ENCODE measurements at places on chromosomes 11 and 22.

DNA sequence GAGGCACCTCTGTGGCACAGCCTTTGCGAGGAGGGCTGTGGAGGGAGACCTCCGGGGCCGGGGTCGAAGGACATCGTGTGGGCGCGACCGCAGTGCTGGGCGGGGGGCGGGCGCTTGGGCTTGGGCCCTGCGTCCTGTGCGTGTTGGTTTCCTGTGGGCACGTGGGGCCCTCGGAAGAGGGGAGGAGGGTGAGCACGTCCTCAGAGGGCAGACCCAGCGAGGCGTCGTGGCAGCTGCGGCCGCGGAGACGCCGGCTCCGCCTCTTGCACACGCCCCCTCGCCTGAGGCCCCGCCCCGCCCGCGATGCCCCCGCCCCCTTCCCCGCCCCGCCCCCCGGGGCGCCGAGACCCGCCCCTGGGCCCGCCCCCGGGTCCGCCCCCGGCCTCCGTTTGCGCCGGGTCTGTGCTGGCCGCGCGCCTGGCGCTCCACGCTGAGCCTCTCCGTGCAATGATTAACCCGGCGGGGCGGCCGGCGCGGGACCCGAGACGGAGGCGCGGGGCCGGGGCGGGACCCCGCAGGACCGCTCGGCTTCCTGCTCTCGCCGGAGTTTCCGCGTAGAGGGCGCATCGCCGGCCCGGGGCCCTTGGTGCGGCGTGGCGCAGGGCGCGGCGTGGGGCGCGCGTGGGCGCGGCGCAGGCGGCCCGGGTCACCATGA is at the start of gene PRR5:
Gene PRR5 (plus strand): TSS at position 381 of the 655 bp plus-strand sequence. CDS start 271 bp downstream, at position 652.
- peak; percentile 74 for DNase-seq

GRCh38 chr22:38213990-38214301 is 12.2 kb downstream of the MAFF start:
- no peak for DNase-seq

- DNase-seq = no peak
Observed at GRCh38 chr11:32231909-32232493, 141.1 kb downstream of the RCN1 start.

DNA sequence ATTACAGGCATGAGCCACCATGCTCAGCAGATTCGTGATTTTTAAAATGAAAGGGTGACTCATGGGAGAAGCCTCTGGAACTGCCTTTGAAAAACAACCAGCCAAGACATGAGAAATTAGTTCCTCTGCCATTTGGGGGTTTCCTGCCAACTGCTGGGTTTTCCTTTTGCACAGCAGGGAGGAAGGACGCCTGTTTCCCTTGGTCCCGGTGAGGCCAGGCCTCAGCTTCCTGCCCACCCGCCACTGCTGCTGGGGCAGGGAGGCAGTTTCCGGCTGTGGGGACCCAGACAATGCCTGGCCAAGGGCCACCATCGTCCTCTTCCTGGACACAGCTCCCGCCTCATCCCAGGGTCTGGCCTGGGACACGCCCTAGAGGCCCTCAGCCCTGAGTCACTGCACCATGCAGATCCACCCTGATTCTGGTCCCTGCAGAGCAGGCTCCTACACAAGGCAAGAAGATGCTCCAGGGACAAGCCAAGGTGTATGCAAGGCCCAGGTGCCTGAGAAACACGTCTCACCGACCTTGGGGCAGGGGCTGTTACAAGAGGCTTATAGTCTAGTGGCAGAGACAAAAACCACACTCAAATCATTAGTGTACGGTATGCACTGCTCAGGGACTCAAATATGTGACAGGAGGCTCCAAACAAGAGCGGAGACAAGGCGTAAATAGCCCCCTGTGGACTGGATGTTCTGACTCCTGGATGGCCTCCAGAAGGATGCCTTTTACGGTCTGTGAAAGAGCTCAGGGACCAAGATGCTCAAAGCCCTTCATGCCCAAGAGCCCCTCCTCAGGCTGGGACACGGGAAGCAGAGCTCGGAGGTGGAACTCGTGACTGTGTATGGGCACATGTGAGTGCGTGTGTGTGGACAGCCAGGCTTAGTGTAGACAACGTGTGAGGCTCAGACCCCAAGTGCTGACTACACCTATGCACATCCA is 10.0 kb downstream of the PPM1F start:
- no peak for DNase-seq

GRCh38 chr22:49968313-49968830 is 7.8 kb downstream of the PIM3 start:
- DNase-seq = no peak

DNA sequence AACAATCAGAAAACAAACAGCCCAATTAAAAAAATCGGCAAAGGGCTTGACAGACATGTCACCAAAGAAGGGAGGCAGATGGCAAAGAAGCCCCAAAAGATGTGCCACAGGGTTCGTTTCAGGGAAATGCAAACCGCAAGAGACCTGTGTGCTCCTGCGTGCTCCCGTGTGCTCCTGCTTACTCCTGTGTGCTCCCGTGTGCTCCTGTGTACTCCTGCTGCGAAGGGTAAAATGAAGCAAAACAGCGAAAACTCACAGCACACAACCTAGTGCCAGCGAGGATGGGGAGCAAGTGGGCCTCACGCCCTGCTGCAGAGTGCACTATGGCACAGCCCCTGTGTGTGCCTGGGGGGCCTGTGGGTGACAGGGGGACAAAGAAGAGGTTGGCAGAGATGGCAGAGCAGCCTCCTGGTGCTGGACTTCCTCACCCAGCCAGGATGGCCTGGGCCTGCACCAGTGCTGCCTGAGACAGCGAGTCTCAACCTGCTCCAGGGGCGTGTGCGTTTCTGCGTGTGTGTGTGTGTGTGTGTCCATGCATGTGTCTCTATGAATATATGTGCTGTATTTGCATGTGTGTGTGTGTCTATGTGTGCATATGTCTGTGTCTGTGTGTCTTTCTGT is 14.0 kb downstream of the ASCL2 start:
- DNase-seq = no peak

DNA sequence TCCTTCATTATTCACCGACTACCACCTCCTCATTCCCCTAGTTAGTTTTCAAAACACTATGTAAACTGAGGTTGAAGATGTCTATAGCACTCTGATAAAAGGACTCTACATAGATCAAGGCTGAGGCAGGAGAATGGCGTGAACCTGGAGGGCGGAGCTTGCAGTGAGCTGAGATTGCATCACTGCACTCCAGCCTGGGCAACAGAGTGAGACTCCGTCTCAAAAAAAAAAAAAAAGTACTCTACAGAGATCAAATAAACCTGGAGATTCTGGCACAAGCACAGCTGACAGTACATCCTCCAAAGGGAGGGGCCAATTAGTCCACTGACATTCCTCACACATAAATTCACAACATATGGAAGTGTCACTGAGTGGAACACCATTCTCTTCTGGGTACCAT is 31.0 kb downstream of the TSG101 start:
- DNase-seq = no peak

DNA sequence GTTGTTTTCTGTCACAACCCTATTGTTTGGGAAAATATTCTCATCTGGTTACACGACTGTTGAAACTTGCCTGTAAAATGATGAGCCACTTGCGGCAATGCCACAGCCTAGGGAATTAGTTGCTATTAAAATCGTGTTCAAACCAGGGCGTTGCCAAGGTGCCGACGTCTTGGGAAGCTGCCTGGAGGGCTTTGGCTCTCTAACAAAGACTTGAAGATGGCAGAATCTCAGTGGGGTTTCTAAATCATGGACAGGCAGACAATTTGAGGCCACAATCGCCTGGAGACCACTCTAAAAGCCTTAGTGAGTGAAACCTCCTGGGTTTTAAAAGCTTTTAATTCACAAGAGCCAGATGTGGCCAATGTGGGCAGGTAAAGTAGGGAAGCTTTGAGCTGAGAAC is 117.2 kb upstream of the BMAL1 start:
- DNase-seq = no peak

DNA sequence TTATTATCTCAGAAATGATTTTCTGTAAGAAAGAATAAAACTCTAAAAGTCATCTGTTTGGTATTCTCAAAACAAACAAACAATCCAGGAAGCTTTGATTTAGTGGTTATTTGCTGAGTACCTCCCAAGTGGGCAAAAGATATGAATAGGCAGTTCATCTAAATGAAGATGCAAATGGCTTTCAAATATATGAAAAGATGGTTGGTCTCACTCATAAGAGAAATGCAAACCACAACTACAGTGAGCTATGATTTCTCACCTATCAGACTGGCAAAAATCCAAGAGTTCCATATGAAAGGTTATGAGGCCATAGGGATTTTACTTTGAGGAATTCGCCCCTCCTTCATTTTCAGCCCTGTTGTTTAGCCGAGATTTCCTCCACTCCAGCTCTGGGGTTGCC is 11.3 kb upstream of the P2RY2 start:
- DNase-seq = no peak

- DNase-seq = no peak
Observed at GRCh38 chr11:7965386-7965785, at the start of gene NLRP10. Gene NLRP10 (minus strand): TSS chr11:7965447. CDS start chr11:7963495, 1,952 bp downstream.

- DNase-seq = no peak
Observed at GRCh38 chr11:20464518-20464917, 77.0 kb downstream of the PRMT3 start.

DNA sequence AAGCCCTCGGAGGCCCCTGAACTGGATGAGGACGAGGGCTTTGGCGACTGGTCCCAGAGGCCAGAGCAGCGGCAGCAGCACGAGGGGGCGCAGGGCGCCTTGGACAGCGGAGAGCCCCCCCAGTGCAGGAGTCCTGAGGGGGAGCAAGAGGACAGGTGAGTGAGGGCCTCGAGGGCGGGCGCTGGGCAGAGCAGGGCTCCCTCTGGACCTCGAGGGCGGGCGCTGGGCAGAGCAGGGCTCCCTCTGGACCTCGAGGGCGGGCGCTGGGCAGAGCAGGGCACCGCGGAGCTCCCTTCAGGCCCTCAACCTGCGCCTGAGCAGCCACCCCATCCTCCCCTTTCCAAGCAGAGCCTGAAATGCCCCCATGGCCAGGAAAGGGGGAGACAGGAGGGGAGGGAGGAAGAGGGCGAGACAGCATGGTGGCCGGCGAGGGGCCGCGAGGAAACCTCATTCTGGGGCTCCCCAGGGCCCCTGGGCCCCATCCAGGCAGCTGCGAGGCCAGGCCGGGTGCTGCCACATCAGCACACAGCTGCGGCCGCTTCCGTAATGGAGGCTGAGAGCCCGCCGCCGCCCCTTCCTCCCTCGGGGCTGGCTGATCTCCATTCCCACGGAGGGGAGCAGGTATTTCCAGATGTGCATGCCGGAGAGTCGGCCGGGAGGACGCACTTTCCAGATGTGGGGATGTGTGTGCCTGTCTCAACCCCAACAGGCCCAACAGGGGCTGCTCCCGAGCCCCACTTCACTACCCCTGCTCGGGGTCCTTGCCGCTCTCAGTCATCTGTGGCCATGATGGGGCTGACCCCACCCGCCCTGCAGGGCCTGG is 10.0 kb downstream of the PRR33 start:
- no peak for DNase-seq

DNA sequence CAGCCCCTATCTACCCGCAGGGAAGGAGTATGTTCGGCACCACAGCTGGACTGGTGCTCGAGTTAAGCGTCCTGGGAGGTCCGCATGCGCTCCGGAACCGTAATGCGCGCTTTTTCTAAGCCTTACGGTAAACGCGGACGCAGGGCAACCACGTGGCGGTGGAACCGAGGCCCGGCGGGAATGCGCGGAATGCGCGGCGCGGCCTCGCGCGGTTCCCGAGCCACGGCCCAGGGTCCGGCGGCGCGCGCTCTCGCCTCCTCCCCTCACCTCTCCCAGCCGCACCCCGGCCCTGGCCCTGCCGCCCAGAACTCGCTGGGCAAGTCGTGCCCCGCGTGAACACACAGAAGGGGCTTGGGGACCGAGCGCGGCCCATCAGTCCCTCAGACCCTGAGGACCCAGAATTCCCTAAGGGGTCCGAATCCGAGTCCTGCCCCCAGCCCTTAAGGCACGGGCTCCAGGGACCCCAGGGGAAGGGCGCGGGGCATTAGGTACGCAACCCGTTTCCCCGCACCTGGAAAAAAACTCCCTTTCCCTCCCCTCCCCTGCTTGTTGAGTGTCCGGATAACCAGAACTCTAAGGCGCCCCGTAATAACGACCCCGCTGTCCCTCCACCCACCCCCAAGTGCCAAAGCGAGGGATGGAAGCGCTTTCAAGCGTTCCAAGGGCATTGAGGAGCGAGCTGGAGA is 4.3 kb upstream of the CCND1 start:
- DNase-seq = no peak

DNA sequence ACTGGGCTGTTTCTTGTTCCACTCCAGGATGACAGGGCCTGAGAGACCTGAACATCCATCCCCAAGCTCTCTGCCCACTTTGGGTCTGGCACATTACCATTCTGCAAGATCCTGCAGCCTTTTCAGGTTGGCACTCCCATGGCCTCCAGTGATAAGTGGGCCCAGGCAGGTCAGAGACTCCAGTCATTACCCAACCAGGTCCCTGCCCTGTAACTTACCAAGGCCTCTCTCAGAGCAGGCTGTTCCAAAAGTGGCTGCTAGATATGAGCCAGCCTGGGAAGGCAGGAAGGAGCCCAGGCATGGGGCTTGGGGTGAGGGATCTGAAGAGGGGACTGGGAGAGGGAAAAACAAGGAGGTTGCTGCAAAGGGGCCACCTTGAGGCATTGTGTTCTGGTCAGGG is 35.9 kb downstream of the KCNQ1OT1 start:
- DNase-seq = no peak

GRCh38 chr11:60118338-60118737 is 29.9 kb downstream of the MS4A2 start:
- DNase-seq = no peak

DNA sequence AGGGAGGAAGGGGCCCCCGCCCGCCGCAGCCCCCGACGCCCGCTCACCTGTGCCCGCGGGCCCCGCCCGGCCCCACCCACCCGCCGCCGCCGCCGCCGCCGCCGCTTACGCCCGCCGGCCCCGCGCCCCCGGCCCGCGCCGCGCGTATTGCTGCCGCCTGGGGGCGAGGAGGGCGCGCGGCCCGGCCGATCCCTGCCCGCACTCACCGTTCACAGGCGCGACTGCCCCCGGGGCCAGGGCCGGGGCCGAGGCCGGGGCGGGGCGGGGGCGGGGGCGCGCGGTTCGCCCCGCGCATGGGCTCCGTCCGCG is 212 bp downstream of the HRAS start:
- DNase-seq = no peak

GRCh38 chr11:18000760-18001159 is 12.1 kb downstream of the SERGEF start:
- DNase-seq = no peak

- DNase-seq = no peak
Observed at GRCh38 chr11:115780646-115781362, 276.6 kb upstream of the CADM1 start.

DNA sequence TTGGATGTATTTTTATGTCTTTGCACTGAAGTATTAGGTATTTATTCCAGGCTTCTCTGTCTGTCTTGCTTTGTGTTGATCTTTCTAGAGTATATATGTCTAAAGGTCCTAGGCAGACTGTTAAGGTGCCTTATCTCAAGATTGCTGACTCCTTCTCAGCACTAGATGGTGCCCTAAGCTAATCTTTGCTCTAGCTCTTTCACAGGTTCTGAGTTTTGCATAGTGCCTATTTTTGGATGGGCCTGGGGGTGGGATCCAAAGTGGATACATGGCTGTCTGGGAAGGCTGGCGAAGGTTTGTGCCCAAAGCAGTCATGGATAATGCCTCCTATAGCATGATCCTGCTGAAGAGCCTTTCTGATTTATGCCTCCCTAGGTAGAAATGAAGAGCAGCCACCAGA is 154.9 kb downstream of the TRPC6 start:
- DNase-seq = no peak

GRCh38 chr11:32429477-32429876 is 5.9 kb downstream of the WT1 start:
- DNase-seq = no peak
